IMR-90 (cell line): ENCODE measurements at places on chromosomes 6 and 20. TPM values are rescaled to one million over a fixed set of nuclear protein-coding genes. Genes with fewer than 3 reads are reported as not detected.
A peak's percentile ranks its signal among the peaks of the same experiment; 100 is the strongest.

Gene MYCT1
- total RNA-seq: 0.90 and 1.1 TPM in 2 replicates

Gene NMBR
- not detected in 2 replicates for total RNA-seq

Gene WASF1
- 3.0 and 4.4 TPM in 2 replicates for total RNA-seq

GRCh38 chr6:121305957-121306607 lies 28.2 kb downstream of the TBC1D32 start:
- DNase-seq: peak; percentile 25

- peak; percentile 84 for DNase-seq
These were observed 21.1 kb downstream of the SPTLC3 start for GRCh38 chr20:13029687-13030375.

Gene SLC26A8
- total RNA-seq: not detected in 2 replicates
